NCI-H2171 treated with DMSO at 0.1 percent for 48 hours (cell line): ENCODE measurements at places on chromosomes 2 and 18.
A peak's percentile ranks its signal among the peaks of the same experiment; 100 is the strongest.

- no peak for DNase-seq
Observed at GRCh38 chr18:36181441-36181840, 5.9 kb upstream of the MOCOS start.

DNA sequence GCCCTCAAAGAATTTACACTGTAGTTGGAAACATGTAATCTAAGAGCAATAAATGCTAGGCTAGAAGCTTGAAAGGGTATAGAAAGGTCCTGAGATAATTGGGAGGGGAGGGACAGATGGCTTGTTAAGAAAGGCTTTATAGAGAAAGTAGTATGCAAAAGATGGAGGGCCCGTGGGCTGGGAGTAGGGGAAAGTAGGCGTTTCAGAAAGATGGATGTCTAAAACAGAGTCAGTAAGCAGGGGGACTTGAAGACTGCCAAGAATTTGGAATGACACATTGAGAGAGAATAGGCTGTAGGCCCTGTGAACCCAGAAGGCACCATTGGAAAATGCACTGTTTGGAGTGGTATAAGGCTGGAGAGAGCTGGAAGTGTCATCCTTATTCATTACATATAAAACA is 822 bp downstream of the PSMG2 start:
- peak; percentile 36 for DNase-seq

GRCh38 chr2:201913201-201913600 is 106.9 kb downstream of the CDK15 start:
- no peak for DNase-seq

GRCh38 chr2:10375570-10376281 is 72.4 kb downstream of the ODC1 start:
- DNase-seq = peak; percentile 84

GRCh38 chr2:191688934-191689695 is 11.2 kb downstream of the NABP1 start:
- no peak for DNase-seq

DNA sequence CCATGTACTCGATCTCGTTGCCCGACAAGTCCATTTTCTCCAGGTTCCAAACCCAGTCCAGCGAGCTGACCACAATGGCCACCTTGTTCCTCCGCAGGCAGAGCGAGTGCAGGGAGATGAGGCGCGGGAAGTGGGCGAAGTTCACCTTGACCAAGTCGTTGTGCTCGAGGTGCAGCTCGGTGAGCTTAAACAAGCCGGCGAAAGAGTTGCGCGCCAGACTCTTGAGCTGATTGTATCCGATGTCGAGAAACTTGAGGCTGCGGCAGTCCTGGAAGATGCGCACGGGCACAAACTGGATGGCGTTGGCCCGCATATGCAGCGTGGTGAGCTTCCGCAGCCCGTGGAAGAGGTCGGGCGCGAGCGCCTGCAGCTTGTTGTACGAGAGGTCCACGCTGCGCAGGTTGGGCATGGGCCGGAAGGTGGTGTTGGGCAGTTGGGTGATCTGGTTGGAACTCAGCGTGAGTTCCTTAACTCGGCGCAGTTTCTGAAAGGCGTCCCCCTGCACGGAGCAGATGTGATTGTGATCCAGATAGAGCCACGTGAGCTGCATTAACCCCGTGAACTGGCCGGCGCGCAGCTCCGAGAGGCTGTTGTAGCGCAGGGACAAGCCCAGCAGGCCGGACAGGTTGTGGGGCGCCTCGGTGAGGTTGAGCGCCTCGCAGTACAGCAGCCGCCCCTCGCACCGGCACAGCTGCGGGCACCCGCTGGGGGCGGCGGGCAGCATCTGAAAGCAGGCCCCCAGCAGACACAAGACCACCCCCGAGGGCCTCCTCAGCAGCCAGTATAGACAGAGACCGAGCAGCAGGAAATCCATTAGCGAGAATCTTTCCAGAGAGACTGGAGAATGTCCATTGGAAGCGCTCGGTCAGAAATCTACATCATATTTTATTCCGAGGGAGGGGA is 1.3 kb downstream of the LRRTM1 start:
- no peak for DNase-seq

DNA sequence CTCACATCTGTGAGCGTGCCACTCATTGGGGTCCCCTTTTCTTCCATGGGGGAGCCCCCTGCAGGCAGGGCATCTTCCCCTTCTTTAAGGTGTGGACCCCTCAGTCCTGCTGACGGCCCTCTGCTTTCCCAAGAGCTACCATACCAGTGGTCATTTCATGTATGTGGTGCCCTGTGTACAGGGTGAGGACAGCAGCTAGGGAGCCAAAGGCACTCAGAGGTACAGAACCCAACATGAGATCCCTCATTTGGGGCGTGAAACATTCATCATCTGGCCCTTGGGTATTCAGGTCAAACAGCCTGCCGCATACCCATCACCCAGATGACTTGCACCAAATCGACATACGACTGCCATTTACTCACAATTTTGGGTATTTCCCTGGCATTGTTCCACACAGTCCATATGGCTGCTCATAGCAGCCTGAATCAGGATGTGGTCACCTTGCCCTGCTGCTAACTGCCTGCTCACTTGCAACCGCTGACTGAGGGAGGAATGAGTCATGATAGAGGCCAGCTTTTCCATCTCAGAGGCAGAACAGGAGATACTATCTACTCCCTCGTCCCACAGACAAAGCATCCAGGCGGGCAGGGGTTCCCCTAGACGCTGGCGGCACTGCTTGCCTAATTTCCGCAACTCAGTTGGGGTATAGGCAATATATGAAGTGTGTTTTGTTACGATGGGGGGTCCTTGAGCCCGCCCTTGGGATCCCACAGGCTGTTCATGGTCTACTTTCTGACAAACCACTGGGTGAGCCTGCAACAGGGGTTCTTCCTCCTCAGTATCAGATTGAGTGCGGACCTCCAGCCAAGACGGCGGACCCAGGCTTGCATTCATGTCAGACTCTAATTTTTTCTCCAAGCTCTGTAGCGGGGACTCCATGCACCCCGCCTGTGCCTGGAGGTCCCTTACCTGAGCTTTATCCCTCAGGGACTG is 228.6 kb downstream of the SATB2 start:
- DNase-seq = peak; percentile 29
